Amniotic stem cell (primary cell): ENCODE measurements at places on chromosomes 3 and 15.

DNA sequence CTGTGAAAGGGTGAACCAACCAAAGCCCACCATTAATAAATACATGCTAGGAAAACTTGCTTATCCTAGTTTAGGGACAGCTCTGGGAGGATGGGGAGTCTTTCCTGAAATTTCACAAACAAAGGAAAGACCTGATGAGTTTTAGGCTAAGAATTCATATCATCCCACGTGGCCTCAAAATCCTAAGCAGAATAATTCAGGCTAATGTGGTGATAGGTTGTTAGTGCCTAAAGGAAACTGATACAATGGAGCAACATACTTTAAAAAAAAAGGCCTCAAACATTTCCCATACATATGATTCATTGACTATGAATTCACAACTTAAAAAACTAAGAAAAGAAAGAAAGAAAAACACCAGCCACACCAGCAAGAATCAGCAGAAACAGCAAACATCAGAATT lies 126.9 kb upstream of the CNTN4 start:
- DNase-seq: no peak

GRCh38 chr15:96807361-96807760 lies 476.9 kb downstream of the NR2F2 start:
- no peak for DNase-seq

- DNase-seq: peak; percentile 36
These were observed 2.5 kb downstream of the ANP32A start for GRCh38 chr15:68818066-68818768.

DNA sequence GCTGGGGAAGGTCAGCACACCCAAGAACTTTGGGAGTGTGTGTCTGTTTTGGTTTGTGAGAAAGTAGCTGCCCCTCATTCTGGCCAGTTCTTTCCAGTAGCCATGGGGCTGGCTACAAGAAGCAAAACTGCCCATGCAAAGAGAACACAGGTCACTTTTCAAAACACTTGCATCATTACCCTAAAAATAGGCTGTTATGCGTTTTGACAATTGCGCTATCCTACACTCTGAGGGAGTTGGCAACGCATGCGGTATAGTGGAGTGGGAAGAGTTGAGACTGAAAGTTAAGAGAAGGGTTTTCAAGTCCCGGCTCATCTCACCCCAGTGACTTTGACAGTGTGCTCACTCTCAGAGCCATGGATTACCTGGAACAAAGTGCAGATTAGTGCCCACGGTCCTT lies 41.8 kb upstream of the MYZAP start:
- no peak for DNase-seq

DNA sequence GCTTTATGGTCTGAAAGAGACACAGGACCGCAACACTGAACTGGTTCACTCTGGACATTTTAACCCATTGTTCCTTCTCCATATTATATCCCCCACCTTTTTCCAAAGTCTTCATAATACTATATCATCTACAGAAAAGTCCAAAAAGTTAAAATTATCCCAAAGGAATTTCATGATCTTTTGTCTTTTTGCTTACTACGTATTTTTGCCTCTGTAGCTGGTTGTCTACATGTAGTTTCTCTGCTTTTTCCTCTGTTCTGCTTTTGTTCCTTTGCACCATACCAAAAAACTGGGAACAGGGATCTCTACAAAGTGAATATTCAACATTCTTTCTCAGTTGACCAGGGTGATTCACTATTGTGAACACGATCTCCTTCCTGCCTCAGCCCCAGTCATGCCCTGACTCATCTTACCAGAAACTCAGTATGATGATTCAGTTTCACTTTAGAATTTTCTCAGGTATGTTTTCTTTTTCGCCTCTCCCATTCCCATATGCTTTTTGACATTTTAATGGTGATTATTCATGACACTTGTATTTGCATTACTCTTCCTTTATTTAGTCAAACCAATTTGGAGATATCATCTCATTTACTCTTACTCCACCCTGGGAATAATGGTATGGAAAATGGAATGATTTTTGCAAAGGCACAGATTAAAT lies 14.5 kb downstream of the EMC4 start:
- peak; percentile 68 for DNase-seq

GRCh38 chr3:119637679-119638477 lies 22.5 kb downstream of the POPDC2 start:
- DNase-seq: peak; percentile 43

- DNase-seq: no peak
These were observed 12.5 kb downstream of the MBNL1 start for GRCh38 chr3:152281133-152281713.

GRCh38 chr3:20844851-20845250 lies 658.8 kb upstream of the SGO1 start:
- no peak for DNase-seq

GRCh38 chr3:172786036-172786435 lies 35.5 kb downstream of the ECT2 start:
- DNase-seq: no peak

GRCh38 chr3:75894234-75894633 lies 108.9 kb upstream of the ZNF717 start:
- no peak for DNase-seq

- DNase-seq: no peak
These were observed 139.2 kb downstream of the RBMS3 start for GRCh38 chr3:29420106-29420505.

- no peak for DNase-seq
These were observed 105.6 kb upstream of the DLG1 start for GRCh38 chr3:197404030-197404429.
